ENCODE measurements at places on chromosomes 1 and 21. TPM values are rescaled to one million over a fixed set of nuclear protein-coding genes. Genes with fewer than 3 reads are reported as not detected.
A peak's percentile ranks its signal among the peaks of the same experiment; 100 is the strongest.

Gene IQGAP3
- 11.8 TPM for total RNA-seq

Gene GDAP2
- total RNA-seq, result 17.4 TPM

DNA sequence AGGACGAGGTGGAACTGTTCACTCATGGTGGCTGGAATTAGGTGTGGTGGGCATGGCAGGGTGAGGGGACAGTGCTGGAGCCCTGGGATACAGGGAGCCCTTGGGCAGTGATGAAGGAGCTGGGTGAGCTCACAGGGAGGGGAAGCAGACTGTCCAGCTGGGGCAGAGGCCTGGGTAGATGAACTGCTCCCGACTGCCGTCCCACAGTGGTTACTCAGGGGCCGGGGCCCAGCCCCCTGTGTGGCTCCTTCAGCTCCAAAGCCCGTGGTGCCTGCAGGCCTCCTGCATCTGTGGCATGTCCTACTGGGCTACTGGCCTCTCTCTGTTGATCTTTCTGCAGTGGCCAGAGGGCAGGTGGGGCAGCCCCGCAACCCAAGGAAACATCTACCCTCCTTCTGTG lies 661.1 kb downstream of the NPHP4 start:
- ATAC-seq, result no peak

DNA sequence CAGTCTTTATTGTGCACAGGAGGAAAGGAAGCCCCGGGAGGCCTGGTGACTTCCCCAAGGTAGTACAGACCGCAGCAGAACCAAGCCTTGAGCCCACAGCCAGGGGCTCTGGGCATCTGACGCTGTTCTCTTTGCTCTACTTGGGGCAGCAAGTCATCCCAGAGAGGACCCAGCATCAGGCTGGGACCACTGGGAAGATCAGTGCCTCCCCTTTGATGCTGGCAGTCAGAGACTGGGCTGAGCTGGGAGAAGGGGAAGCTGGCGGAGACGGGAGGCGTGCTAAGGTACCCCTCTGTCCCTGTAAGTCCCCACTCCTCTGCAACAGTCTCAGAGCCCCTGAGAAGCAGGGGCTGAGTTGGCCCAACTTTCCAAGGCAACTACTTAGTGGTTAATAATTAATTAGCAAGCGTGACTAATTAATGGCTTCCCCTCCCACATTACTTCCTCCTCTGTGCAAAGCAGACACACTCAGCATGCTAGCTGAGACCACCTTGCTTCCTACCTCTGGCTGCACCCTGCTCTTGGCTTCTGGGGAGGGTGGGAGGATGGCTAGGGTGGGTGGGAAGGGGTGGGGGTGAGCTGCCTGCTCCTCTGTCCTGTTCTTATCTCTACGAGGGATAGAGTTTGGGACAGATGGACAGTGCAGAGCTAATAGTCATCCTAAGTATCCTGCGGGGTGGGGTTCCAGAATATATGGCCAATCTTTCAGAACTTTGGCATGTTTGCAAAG lies 1.3 kb downstream of the INAVA start:
- ATAC-seq, result no peak

DNA sequence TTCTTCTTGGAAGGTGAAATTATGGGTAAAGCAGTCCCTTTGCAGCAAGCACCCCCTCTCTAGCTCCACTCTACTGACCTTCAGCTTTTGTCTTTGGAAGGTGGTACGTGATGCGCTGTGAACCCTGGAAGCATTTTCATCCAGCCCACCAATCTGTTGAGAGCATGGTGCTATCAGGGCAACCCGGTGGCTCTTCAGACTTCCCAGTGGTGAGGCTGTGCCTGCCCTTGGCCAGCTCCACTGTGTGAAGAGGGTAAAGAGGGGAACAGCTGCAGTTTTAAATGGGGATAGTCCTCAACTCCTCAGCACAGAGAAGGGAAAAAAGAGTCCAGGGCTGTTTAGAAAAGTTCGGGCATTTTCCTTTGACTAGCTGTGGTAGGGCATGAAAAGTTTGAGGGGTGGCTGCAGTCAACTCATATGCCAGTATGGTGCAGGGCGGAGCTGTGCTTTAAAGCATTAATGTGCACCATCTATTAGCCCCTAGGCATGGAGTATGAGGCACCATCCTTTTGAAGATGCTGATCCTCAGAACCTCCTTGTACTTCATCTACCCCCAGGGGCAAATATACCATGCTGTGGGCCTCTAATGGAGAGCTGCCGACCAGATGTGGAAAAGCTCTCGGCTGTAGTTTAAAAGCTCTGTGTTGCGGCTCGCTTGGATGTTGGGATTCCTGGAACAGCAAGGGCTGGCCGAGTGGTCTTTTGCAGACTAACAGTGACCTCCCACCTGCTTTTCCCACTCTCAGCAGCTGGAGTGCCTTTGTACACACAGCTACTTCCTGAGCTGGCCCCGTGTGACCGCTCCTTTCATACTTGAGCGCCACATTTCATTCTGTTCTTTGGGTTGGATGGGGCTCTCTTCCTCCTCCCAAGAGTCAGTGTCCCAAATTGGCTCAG lies 123.0 kb downstream of the PEX14 start:
- ATAC-seq, result peak; percentile 27

Data from esophagus mucosa (tissue), 1 donor.